Activated CD4-positive, alpha-beta T cell treated with anti-CD3 and anti-CD28 coated beads, Interleukin-2, amount 50 U/mL, for 1 hour (primary cell): ENCODE measurements at places on chromosomes 6 and 20.

GRCh38 chr6:6085928-6086668, 79.4 kb upstream of the NRN1 start:
- DNase-seq: no peak

DNA sequence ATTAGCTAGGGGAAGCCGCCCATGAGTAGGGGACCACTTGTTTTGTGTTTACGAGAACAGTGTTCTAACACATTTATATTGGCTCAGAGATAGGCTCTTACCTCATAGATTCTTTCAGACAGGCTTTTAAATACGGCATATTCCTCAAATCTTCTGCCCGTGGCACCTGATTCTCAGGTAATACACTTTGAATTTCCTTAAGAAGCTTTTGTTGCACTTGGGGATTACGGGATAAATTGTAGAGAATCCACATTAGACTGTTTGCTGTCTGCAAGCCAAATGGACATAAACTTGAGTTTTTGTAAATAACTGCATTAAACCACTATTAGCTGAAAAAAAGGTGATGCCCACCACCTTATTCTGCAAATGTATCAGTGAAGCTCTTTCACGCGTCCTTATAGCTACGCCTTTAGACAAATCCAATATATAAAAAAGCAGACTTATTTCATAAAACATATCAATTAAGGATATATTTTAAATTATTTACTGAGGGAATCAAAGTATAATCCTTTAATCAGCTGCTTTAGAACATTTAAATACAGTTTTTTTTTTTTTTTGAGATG, 14.8 kb downstream of the CYP24A1 start:
- DNase-seq: no peak

DNA sequence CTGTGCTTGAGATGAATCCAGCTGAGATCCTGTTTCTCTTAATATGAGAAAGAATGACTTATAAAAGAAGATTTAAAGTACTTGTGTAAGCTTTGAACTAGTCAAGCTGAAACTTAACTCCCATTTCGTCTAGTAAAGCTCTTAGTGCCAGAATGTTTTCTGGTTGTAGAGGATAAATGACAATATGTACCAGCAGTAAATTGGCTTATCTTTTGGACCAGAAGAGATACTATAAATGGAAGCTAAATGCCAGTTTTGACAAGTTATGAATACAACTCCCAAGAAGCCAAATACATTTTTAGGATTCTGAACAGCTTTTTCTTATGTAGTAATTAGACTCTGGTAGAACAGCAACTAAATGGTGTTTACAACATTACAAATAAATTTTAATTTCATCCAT, 608.7 kb downstream of the EYS start:
- DNase-seq: no peak

DNA sequence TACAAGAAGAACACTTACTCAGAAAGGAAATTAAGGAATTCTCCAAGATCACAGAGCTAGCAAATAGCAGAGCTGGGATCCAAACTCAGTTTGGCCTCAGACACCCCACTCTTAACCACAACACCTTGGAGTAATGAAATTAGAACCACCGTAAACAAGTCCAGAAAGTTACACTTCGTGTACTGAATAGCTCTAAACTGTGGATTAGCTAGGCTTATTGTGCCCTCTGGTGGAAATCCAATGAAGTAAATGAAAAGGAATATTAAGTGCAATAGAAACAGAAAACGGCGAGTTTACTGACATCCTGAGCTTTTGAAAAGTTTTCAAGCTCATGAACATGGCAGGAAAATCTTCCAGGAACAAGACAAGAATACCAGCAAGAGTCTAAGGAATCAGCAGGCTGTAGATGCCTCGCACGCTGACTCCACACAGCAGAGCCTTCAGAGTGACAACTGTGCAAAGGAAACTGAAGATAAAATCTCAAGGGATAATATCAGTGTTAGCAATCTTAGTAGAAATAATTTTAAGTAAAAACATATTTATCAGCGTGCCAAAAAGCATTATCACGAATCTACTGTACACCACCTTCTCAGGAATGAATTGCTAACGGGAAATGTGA, 34.6 kb downstream of the FBXO5 start:
- no peak for DNase-seq

- no peak for DNase-seq
These were observed 16.3 kb upstream of the SERPINB9 start for GRCh38 chr6:2919401-2919800.

DNA sequence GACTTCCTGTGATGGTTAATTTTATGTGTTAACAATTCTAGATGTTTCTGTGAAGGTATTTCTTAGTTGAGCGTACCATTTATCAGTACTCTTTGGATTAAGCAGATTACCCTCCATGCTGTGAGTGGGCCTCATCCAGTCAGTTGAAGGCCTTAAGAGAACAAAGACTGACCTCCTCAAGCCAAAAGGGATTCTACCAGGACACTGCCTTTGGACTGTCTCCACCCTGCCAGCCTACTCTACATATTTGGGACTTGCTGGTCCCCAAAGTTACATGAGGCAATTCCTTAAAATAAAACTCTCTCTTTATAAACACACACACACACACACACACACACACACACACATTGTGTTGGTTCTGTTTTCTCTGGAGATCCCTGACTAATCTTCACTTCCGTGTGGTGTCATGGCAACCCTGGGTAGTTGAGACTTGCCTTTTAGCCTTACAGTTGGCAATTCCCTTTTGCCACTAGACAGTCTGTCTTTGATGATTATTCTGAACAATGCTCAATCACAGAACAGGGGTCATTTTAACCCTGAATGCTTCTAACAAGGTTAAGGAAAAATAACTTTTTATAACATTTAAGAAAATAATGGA, 32.2 kb downstream of the MRAP2 start:
- DNase-seq: no peak

- DNase-seq: no peak
These were observed 82.8 kb downstream of the ZMYND8 start for GRCh38 chr20:47273591-47274235.

DNA sequence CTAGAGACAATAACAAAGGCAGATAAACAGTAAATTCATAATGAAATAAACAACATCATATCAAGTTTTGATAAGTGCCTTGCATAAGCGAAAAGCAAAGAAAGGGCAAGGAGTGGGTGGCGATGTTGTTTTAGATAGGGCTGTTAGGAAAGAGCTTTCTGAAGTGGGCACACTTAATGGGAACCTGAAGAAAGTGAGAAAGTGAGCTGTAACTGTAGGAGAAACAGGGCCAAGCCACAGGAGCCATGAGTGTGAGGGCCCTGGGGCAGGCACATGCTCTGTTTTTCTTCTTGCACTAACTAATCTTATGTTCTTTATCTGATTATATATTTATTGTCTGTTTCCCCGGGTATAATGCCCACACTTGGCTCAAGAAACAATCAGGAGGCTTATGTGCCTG, 193.4 kb upstream of the SUPT3H start:
- DNase-seq: no peak

DNA sequence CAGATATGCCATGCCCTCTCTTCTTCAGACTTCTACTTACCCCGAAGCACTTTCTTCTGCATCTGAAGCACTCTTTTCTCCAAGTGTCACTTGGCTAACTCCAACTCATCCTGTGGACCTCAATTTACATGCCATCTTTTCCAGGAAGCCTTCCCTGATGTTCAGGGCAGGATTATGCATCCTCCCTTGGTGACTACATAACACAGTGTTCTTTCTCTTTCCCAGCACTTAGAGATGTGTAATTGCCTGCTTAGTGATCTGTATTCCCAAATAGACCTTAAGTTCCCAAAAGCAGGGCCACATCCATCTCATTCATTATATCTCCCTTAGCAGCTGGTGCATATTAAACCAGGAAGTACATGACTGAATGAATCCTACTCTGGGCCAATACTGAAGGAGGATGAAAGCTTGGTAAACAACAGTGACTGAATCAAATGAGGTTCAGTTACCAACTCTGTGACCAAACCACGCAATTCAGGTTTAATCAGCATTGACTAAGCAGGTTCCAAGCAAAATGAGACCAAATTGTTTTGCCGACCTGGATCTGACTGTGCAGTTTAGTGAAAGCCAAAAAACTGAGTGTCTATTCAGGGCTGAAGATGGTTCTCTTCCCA, 121.4 kb upstream of the TCF21 start:
- no peak for DNase-seq

GRCh38 chr6:7088076-7088742, 19.6 kb upstream of the RREB1 start:
- no peak for DNase-seq

- no peak for DNase-seq
These were observed 83.8 kb downstream of the FNDC1 start for GRCh38 chr6:159252955-159253508.

DNA sequence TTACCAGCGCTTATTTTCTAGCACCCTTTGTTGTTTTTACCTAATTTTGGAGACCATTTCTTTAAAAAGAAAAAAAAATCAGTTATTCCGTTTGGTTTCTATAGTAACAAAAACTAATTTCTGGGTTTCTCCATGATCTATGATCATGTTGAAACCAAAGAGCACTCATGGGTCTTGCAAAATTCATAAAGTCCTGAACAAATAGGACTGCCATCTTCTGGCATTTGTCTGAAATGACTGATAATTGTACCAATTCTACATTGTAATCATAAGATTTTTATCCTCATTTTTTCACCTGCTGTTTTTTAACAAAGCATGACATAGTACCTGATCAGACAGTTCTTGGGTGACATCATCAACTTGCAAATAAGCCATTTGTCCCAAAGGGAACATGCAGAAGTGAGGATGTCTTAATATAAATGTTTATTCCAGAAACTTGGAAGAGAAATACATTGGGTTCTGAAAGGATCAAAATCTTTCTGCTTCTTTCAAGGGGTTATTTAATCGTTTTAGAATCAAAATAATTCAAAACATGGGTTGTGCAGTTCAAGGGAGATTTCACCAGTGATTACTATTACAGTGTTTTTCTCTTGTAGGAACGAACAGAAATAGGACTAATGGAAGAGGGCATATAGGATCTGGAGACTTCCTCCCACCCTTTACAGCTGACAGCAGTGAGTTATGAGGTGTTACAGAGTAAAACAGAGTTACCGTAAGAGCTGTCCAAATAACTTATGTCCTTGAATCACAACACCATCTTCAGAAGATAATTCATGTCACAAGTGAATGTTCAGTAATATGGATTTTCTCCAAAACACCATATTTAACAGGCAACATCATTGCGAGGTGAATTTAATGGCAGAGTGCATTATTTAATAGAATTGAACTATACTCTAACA, 87.1 kb upstream of the GJE1 start:
- no peak for DNase-seq

DNA sequence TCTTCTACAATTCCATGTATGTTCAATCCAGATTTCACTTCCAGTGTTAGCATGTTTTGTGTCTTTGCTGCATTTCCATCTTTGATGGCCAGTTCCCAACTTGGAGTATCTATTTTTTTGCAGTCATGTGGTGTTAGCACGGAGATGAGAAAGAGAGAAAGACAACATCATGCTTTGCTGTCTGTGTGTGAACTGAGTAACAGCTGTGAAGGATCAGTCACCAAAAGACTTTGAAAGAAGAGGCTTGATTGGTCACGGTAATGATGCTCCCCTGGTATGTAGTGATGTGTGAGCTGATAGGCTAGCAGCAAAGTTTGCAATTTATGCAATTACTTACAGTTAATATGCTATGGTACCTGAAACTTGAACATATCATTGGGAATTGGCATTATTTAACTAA, 731.3 kb upstream of the NRSN1 start:
- DNase-seq: no peak

GRCh38 chr20:63106108-63106764, 99.5 kb upstream of the BHLHE23 start:
- DNase-seq: no peak

- no peak for DNase-seq
These were observed 90.5 kb upstream of the ATXN1 start for GRCh38 chr6:16851758-16852157.

GRCh38 chr6:143039548-143039947, 21.1 kb upstream of the AIG1 start:
- DNase-seq: no peak

GRCh38 chr20:47124181-47124717, 229.6 kb downstream of the EYA2 start:
- DNase-seq: no peak
